Mucosa of gallbladder (tissue), 1 donor: ENCODE measurements at places on chromosomes 13 and 19.

- peak; percentile 13 for DNase-seq
Observed at GRCh38 chr13:79631051-79631659, 150.2 kb downstream of the NDFIP2 start.

DNA sequence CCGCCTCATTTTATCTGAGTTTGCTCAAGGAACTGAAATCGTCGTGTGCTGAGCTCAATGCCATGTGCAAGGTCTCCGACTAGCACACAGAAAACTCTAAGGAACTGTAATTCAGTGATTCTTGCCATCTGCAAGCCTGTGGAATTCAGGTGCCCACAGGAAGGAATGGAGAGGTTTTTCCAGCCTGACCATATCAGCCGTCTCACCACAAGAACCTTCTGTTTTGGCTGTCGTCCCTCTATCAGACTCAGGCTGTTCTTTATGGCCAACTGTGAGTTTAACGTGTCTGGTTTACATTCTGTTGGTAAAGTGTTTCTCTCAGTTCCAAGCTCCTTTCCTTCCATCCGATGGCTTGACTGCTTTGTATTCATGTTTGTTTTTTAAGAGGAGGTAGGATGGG is 293.5 kb downstream of the SPRY2 start:
- DNase-seq: no peak

GRCh38 chr13:99093997-99094396 is 106.7 kb upstream of the UBAC2 start:
- no peak for DNase-seq

GRCh38 chr19:20662421-20663105 is 1.2 kb upstream of the ZNF626 start:
- DNase-seq: peak; percentile 52

DNA sequence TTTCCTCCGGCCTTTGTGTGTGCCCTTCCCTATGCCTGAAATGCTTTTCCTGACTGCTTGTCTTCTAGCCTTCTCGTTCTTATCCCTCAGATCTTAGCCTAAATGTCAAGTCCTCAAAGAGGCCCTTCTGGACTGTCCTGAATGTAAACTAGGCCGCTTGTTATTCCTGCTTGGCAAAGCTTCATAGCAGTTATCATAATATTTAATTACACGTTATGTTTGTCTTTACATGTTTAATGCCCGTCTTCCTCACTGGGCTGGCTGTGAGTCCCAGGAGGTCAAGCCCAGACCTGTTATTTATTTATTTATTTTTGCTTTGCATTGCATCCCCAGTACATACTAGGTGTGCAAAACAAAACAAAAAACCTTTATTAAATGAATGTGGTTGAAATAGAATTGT is 62.7 kb downstream of the SIPA1L3 start:
- DNase-seq: no peak

DNA sequence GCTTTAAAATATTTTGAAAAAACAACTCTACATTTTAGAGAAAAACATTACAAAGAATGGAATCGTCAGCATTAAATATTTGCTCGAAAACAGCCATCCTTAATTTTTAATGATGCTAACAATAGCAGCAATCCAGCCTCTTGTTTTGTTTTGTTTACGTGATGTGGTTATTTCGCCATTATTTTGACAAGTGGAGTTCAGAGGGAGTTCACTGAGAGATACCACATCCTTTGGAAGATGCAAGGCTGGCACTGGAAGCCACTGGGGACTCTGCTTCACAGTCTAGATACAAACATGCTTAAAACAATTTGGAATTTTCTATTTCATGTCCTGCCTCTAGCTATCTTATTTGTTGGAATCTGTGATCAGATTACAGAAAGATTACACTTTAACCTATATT is 556.3 kb downstream of the PCDH17 start:
- no peak for DNase-seq
